Stimulated activated CD4-positive, alpha-beta T cell treated with anti-CD3 and anti-CD28 coated beads, Interleukin-4, amount 100 ng/mL, for 1 hour (primary cell): ENCODE measurements at places on chromosomes 1 and 21.

- DNase-seq: no peak
These were observed 30.4 kb upstream of the DISP3 start for GRCh38 chr1:11448373-11449099.

- no peak for DNase-seq
These were observed 3.6 kb downstream of the MYOG start for GRCh38 chr1:203082231-203082505.

DNA sequence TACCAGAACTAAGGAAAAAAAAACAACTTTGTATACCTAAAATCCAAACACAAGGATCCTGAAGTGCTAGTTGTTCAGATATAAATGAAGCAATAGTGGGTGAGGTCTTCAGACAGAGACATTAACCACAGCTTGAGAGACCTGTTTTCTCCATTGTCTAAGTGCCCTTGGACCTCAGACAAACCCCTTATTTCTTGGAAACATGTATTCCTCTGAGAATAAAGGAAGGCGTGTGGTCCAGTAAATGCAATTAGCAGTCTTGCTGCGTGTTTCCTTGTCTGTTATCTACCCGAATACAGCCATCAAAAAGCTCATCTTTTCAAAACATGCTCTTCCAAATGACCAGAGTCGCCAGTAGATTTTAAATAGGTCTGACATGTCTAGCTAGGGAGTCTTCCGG is 291.1 kb upstream of the NFIA start:
- no peak for DNase-seq

GRCh38 chr1:160451859-160452232 is 51.5 kb downstream of the VANGL2 start:
- DNase-seq: no peak

GRCh38 chr1:42756956-42757891 is 9.6 kb downstream of the P3H1 start:
- no peak for DNase-seq

DNA sequence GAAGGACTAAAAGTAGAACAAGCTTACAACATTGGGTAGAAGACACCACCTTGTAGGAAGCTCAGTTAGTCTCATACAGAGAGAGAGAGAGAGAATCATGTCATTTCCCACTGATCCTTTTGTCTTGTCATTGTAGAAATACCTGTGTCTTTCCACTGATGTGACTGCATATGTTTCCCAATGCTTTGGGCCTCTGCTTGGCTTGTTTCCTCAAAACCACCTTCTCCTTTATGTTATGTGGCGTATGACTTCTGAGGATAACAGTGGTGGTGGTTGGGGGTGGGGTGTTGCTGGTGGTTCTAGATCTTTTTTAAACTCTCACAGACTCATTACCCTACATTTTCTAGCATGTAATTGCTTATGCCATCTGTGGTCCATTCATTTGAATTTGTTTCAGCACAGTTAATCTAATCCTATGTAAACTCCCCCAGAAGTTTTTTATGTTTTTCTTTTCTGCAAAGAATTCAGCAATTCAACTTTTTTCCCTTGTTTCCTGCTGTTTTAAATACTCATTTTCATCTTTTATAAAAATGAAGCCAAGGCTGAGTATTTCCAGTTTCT is 9.3 kb downstream of the RGL1 start:
- no peak for DNase-seq

- no peak for DNase-seq
These were observed 862 bp upstream of the ID3 start for GRCh38 chr1:23559985-23560741.

DNA sequence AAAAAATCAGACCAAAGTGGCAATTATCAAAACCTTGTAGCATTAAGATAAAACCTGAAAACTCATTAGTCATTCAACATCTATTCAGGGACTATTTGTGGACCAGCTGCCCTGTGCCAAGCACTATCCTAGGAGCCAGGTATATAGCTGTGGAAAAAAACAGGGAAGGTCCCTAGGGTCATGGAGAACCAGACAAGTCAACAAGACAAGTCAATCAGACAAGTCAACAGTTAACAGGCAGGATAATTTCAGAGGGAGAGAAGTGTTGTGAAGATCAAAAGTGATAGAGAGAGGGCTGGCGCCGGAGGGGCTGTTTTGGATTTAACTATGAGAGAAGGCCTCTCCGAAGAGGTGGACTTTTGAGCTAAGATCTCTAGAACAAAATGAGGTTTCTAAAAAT is 3.3 kb upstream of the ATP1A4 start:
- DNase-seq: no peak

- no peak for DNase-seq
These were observed 276.9 kb downstream of the MATN1 start for GRCh38 chr1:30446508-30446907.

GRCh38 chr1:107058245-107059032 is 2.0 kb downstream of the PRMT6 start:
- DNase-seq: no peak

DNA sequence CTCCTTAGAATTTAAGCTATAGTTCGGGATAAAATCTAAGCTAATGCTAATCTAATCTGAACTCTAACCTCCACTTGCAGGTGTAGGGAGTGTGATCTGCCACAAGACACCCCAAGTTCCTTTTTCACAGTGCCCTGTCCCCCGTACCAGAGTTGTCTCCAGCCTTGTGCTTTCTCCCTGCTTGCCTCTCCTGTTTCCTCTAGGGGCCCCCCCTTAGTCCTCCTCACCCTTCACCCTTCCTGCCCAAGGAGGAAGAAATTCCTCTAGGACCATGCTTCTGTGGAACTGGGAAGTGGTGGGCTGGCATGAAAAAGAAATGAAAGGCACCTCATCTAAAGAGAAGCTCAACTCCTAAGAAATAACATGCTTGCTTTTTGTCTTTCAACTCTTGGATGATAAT is 50.2 kb upstream of the BCL9 start:
- no peak for DNase-seq

- DNase-seq: no peak
These were observed 6.9 kb downstream of the TAF5L start for GRCh38 chr1:229619002-229619401.

DNA sequence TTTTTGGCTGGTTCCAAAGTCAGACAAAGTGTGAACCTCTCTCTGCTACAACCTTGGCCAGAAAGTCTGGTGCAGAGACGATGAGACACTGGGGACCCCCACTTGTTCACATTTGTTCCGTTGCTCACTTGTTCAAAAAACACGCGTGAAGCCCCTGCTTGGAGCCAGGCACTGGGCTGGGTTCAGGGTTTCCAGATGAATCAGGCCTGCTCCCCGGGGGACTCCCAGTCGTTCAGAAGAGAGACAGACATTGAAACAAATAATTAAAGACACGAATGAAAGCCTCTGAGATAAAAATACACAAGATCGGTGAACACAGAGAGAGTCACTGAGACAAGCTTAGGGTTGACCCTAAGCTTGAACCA is 101.5 kb upstream of the RUNX3 start:
- peak; percentile 66 for DNase-seq

DNA sequence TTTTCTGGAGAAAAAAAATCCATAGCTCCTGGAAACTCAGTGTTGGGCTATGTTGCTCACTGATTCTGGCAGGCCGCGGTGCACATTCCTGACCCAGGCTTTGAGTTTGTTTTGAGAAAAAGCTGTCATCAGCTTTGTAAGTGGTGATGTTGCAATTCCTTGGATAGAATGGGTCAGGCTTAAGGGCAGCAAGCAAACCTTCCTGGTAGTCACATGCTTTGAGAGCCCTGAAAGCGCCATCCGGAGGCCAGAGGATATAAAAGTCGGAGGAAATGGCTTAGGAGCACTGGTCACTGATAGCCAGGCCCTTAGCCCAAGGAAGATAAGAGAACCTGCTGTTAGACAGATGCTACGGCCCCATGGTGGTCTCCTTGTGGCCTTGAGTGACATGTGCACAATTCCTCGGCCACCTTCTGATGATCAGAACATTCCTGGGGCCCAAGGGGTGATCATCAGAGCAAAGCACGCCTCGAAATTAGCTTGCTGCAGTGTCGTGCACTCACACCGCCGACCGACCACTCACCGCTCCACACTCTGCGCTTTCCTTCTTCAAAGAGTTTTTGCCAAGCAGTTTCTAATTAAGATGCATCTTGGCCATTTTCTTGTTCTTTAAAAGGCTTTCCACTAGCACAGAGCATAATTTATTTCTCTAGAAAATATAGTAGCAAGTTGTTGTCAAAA is 78.6 kb downstream of the MAN1C1 start:
- DNase-seq: no peak

GRCh38 chr1:66925944-66926343 is 1.2 kb downstream of the MIER1 start:
- no peak for DNase-seq

GRCh38 chr1:58883888-58884482 is 100.1 kb upstream of the JUN start:
- DNase-seq: no peak

GRCh38 chr1:17135530-17135929 is 16.3 kb upstream of the PADI2 start:
- no peak for DNase-seq

DNA sequence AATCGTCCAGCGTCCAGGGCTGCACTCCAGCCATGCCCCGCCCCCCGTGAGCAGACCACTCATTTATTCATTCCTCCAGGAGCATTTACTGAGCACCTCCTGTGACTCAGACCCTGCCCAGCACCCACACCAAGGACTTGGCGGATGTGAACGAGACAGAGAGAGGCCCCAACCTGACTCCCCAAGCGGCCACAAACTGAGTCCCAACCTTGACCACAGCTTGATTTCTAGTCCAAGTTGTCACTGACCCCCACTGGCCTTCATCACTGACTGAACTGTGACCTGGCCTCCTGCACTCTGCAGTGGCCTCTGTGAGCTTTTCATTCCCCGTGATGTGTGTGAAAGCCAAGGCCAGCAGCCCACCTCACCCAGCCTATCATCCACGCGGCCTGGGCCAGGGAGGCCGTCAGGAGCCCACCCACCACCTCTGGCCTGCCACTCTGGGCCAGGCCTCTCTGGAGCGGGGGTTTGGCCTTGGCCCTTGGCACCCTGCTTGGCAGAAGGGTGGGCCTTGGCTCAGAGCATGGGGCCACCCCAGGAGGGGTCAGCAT is 19.3 kb upstream of the RUNX3 start:
- DNase-seq: no peak

GRCh38 chr1:233520261-233521191 is 93.4 kb upstream of the KCNK1 start:
- DNase-seq: no peak
